ENCODE measurements at places on chromosomes 3 and 15. TPM values are rescaled to one million over a fixed set of nuclear protein-coding genes. Genes with fewer than 3 reads are reported as not detected.

DNA sequence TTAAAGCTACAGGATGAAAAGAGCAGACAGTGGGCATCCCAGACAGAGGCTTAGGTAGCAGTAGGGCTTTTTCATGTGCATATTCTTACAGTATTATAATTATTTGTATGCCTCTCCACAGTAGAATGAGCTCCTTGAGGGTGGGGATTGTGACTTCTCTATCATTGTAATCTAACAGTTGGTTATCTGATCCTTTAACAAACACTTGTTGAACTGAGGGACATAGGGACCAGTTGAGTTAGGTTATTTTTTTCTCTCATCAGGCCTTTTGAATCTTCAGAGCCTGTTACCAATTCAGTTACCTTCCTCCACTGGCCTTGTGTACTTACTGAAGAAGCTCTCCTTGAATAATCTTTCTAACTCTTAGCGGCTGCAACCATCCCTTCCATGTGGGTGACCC is 1.2 kb downstream of the LSM3 start:
- peak overlapping the region; percentile 100 for H3K27ac ChIP-seq
- peaks cover 58% of the 10 kb centered on the region for H3K36me3 ChIP-seq
- H3K4me1 ChIP-seq = peaks cover 34% of the 10 kb centered on the region
- no peaks in the 10 kb centered on the region for H3K27me3 ChIP-seq

GRCh38 chr3:187024536-187025226 is 94.4 kb downstream of the ST6GAL1 start:
- H3K36me3 ChIP-seq = no peaks in the 10 kb centered on the region
- H3K4me1 ChIP-seq = peaks cover 5% of the 10 kb centered on the region
- no peaks in the 10 kb centered on the region for H3K27me3 ChIP-seq
- H3K4me3 ChIP-seq = no peak overlapping the region

DNA sequence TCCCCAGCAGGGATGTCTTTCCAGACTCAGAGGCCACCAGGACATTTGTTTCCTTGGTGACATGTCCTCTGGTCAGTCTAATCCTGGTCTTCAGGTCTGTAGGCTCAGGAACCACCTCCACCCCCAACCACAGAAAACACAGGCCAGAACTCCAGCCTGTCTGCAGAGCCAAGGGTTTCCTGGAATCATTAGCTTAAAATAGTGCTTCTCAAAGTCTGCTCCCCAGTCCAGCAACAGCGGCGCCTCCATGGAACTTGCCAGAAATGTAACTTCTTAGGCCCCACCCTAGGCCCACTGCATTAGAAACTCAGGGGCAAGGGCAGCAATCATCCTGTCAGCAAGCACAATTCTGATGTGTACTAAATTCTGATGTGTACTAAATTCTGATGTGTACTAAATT is 20.0 kb downstream of the SLC28A1 start:
- H3K27ac ChIP-seq = no peak overlapping the region
- no peak for DNase-seq
- H3K27me3 ChIP-seq = peaks cover 8% of the 10 kb centered on the region
- H3K4me1 ChIP-seq = no peaks in the 10 kb centered on the region

DNA sequence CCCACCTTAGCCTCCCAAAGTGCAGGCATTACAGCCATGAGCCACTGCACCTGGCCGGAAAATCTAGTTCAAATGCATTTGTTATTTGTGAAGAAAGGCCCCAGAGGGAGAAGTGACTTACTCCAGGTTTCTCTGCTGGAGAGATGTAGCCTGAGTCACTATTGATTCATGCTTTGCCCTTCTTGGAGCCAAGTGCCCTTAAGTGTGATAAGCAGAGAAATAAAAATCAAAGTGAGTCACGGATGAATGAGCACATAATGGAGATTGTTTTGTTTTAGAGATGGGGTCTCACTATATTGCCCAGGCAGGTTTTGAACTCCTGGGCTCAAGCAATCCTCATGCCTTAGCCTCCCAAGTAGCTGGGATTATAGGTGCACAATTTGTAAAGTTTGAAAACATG is 33.1 kb downstream of the CDC25A start:
- H3K4me1 ChIP-seq = peaks cover 23% of the 10 kb centered on the region
- no peaks in the 10 kb centered on the region for H3K27me3 ChIP-seq
- no peak overlapping the region for H3K4me3 ChIP-seq
- peak overlapping the region; percentile 23 for H3K27ac ChIP-seq
- peak; percentile 81 for DNase-seq

DNA sequence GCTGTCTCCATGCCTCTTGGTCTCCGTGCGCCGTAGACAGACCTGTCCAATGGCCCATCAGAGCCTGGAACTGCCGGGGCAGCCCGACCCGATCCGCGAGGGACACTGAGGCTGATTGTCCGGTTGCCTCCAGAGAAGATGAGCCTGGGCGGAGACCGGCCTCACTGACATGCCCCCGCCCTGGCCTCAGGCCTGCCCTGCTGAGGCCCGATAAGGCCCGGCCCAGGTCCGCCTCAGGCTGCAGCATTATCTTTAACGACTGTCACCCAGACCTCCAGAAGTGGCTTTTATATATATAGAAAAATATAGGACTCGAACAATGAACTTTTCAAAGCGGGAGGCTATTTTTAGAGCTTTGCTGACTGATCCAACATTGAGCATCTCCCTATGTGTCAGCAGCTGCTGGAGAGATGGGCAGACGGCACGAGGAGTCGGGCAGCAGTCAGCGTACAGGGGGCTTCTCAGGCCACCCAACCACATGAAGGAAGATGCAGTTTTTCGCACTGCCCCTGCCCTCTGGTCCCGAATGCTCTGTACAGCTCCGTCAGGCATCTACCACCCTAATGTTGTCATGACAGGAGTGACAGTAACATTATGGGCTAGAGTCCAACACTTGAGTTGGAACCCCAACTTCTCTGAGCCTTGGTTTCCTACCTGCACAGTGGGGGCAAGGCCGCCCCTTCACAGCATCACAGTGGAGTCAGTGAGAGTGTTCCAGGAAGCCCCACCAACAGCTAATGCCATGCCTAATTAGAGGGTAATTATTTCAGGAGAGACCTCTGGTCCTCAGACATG is 112.0 kb upstream of the RPL32 start:
- no peak overlapping the region for H3K4me3 ChIP-seq
- H3K27ac ChIP-seq = no peak overlapping the region

DNA sequence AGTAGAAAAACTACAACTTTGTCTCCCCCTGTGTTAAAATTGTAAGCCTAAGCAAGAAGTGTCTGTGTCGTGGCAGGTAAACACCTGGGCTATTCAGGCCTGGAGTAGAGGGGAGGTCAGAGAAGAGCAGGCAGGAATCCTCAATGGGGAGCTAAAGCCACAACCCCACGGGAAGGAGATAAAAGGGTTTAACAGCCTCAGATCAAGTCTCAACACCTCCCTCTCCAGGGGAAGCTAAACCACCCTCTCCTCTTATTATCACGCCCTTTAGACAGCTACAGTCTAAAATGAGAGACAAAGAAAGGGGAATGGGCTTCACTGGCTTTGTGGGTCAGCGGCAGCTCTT is 11.6 kb downstream of the ETV5 start:
- H3K27me3 ChIP-seq = no peaks in the 10 kb centered on the region
- peaks cover 19% of the 10 kb centered on the region for H3K36me3 ChIP-seq
- H3K4me3 ChIP-seq = no peak overlapping the region
- H3K4me1 ChIP-seq = peaks cover 31% of the 10 kb centered on the region
- H3K27ac ChIP-seq = no peak overlapping the region

- no peaks in the 10 kb centered on the region for H3K27me3 ChIP-seq
- peak overlapping the region; percentile 30 for H3K27ac ChIP-seq
- H3K4me1 ChIP-seq = peaks cover 23% of the 10 kb centered on the region
- no peak overlapping the region for H3K4me3 ChIP-seq
These were observed 6.8 kb downstream of the SSR3 start for GRCh38 chr3:156548041-156548687.

GRCh38 chr3:195764961-195765706 is 44.4 kb downstream of the MUC20 start:
- DNase-seq = no peak
- H3K27ac ChIP-seq = no peak overlapping the region
- no peaks in the 10 kb centered on the region for H3K4me1 ChIP-seq
- no peak overlapping the region for H3K4me3 ChIP-seq

DNA sequence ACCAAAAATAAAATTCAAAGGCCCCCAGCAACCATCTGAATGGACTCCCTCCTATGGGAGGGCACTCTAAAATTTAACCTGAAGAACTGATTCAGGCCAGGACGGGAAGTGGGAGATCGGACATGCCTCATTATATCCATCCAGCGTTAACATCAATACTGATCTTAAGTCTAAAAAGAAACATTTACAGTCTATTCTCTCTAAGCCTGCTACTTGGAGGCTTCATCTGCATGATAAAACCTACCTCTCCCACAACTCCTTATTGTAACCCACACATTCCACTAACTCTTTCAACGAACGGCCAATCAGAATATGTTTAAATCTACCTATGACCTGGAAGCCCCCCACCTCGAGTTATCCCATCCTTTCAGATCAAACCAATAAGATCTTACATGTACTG is 68.4 kb downstream of the HERC1 start:
- no peaks in the 10 kb centered on the region for H3K27me3 ChIP-seq
- H3K4me1 ChIP-seq = peaks cover 6% of the 10 kb centered on the region
- no peak overlapping the region for H3K27ac ChIP-seq
- no peak overlapping the region for H3K4me3 ChIP-seq

GRCh38 chr15:37100109-37100965 is at the start of gene MEIS2:
MEIS2 (minus strand) TSS chr15:37100549; CDS start chr15:37099466, 1,083 bp downstream.
- DNase-seq = peak; percentile 85
- peaks cover 20% of the 10 kb centered on the region for H3K4me1 ChIP-seq
- peak within 1 kb of the TSS; percentile 93 for H3K27ac ChIP-seq
- H3K36me3 ChIP-seq = no peaks in the 10 kb centered on the region
- no peaks in the 10 kb centered on the region for H3K27me3 ChIP-seq

- H3K4me1 ChIP-seq = peaks cover 7% of the 10 kb centered on the region
- peak; percentile 46 for DNase-seq
- no peaks in the 10 kb centered on the region for H3K27me3 ChIP-seq
- no peak overlapping the region for H3K4me3 ChIP-seq
These were observed 30.7 kb downstream of the CHST14 start for GRCh38 chr15:40501487-40501886.

DNA sequence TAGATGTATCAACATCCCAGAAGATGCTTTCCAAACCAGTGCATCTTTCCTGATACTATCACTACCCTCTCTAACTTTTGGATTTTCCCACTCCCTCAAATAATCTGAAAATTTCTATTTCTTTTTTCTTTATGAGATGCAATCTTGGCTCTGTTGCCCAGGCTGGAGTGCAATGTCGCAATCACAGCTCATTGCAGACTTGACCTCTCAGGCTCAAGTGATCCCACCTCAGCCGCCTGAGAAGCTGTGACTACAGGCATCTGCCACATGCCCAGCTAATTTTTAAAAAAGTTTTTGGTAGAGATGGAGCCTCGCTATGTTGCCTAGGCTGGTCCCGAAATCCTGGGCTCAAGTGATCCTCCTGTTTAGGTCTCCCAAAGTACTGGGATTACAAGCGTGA is 239.7 kb downstream of the SUCLG2 start:
- H3K4me1 ChIP-seq = peaks cover 11% of the 10 kb centered on the region
- no peak for DNase-seq
- H3K36me3 ChIP-seq = peaks cover 15% of the 10 kb centered on the region

GRCh38 chr3:146466604-146467003 is 2.8 kb downstream of the PLSCR2 start:
- H3K27me3 ChIP-seq = no peaks in the 10 kb centered on the region
- peak; percentile 14 for DNase-seq
- peaks cover 20% of the 10 kb centered on the region for H3K4me1 ChIP-seq
- no peak overlapping the region for H3K4me3 ChIP-seq

The CRYGS gene
- total RNA-seq = 4.0 TPM

The ADAMTS7 gene
- total RNA-seq = 10.8 TPM

The LMAN1L gene
- not detected for total RNA-seq

The CCR3 gene
- total RNA-seq = not detected
